ENCODE measurements at places on chromosomes 3 and 15. TPM values are rescaled to one million over a fixed set of nuclear protein-coding genes. Genes with fewer than 3 reads are reported as not detected.
A peak's percentile ranks its signal among the peaks of the same experiment; 100 is the strongest.

GRCh38 chr15:38662033-38662802, 97.6 kb upstream of the RASGRP1 start:
- DNase-seq, result no peak

GRCh38 chr3:156797368-156797767, 28.8 kb upstream of the LEKR1 start:
- DNase-seq, result no peak

GRCh38 chr3:196585044-196585757, 16.7 kb downstream of the FBXO45 start:
- no peak for DNase-seq

DNA sequence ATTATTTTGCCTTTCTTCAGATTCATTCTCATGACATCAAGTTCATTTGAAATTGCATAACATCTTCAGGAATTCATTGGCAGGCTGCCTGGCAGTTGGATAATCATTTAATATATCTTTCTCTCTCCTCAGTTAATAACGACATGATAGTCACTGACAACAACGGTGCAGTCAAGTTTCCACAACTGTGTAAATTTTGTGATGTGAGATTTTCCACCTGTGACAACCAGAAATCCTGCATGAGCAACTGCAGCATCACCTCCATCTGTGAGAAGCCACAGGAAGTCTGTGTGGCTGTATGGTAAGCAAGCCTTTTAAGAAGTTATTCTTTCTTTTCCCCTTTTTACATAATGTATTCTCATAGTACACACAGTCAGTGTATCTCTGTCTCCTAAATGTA, 38.2 kb downstream of the TGFBR2 start:
- DNase-seq, result peak; percentile 39

The TGM4 gene
- not detected for total RNA-seq
